ENCODE measurements at places on chromosomes 1 and 21.

- no peak for DNase-seq
Observed at GRCh38 chr1:78370779-78371482, 119.8 kb upstream of the PTGFR start.

GRCh38 chr1:24688033-24688432, 44.9 kb downstream of the SRRM1 start:
- DNase-seq: no peak

DNA sequence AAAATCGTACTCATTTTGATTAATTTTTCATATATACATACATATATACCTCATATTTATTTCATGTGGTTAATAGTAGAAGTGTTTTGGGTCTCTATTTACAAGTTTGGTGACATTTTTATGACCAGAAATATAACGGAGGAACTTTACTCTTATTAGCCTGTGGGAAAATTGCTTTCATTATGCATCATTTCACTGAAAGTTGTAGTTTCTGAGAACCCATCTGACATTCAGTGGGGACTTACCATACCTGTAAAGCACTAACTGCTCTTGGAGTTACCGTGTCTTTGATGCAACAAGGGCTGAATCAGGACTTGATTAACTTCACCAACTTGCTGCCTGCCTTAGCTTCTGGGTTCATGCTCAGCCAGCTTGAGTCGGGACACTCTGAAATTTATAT, 49.9 kb upstream of the ITPKB start:
- no peak for DNase-seq

DNA sequence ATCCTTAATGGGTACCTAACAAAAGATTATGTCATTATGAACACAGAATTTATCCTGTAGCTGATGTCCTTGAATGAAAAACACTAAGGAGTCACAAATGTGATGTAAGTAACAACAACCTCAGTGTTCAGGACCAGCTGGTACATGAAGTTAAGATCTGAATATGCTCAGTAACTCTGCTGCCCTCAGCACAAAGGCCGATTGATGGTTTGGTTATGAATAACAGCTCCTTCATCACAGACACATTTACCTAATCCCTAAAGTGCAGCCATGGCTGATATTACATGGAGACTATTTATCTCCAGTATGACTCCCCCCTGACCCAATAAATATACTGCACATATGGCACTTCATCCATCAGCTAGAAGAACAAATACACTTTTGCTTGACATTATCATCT, 75.2 kb downstream of the PLPPR5 start:
- DNase-seq: no peak

DNA sequence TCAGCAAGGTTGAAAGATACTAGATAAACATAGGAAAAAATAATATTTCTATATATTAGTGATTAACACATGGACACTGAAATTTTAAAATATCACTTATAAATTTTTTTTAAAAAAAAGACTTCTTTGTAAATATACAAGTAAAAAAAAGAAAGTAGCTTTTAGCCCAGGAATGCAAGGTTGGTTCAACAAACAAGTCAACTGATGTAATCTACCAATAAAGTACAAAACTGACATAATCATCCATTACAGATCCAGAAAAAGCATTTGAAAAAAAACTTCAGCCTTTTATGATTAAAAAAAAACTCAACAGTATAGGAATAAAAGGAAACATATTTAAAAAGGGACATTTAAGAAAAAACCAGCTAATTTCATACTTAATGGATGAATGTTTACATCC, 48.4 kb downstream of the TRMT1L start:
- no peak for DNase-seq

DNA sequence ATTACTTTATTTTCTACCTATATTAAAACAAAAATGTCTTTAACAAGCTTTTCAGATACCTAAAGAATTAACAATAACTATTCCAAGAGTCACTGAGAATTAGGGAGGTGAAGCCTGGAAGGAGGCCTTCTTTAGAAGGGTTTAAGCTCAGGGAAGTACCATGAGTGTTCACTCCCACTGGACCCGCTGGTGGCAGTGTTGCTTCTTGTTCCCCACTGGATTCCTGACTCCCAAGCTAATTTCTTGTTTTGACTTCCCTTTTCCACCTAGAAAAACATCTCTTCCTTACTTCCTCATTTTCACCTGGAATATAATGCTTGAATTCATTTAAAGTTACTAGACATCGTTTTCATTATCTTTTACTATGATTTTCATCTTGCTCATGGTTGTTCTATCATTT, 264.2 kb downstream of the HMCN1 start:
- no peak for DNase-seq

DNA sequence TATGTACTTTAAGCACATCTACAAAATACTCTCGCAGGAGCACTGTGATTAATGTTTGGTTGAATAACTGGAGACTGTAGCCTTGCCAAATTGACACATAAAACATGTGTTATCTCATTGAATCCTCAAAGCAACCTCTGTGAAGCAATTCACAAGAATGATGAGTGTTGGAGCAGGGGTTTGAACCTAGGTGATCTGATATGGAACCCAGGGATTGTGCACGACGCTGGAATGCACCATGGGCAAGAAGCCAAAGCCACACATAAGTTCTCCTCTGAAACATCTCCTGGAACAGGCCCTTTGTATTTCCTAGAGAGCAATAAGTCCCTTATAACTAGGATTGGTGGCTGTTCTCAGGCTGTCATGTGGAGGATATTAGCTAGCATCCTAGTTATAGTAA, 124.6 kb upstream of the IVNS1ABP start:
- no peak for DNase-seq

- no peak for DNase-seq
Observed at GRCh38 chr1:60034999-60035398, 38.6 kb downstream of the C1orf87 start.

- DNase-seq: no peak
Observed at GRCh38 chr1:34354367-34354766, 177.7 kb downstream of the C1orf94 start.

DNA sequence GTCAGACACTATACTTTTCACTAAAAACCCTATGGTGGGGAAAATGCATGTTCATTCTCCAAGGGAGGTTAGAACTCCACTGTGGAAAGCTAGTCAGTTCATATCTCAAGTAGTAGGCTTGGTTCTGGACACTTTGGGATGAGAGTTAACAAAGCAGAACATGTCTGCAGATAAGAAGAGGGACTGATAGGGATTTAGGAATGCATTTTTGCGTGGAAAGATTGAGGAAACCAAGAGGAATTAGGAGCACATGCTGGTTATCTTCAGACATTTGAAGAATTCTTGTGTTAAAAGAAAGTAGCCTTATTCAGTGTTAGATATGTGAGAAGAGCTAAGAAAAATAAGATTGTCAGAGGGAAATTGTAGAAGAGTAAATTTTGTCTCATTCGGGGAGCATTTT, 1.2 kb upstream of the GRIK1 start:
- no peak for DNase-seq

GRCh38 chr1:237507005-237507404, 383.7 kb downstream of the ZP4 start:
- DNase-seq: no peak

- DNase-seq: no peak
Observed at GRCh38 chr1:79848316-79848715, 841.8 kb upstream of the ADGRL4 start.

DNA sequence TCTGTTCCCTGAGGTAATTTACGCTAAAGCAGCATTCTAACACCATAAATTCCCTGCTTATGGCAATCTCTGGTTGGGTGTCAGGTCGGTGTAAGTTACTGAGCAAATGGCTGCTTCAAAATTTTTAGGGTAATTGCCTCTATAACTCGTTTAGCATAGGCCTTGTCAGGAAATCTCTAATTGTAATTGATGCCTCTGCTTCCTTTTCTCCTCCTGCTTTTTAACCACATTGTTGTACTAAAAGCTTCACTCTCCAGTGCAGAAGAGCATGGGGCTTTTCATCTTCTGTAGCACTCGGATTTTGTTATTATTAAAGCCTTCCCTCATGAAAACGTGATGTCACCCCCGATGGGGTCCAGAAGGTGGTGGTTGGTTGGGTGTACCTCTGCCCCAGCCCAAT, 141.6 kb upstream of the NBPF11 start:
- DNase-seq: no peak

GRCh38 chr1:118504867-118505266, 319.8 kb upstream of the SPAG17 start:
- DNase-seq: no peak

DNA sequence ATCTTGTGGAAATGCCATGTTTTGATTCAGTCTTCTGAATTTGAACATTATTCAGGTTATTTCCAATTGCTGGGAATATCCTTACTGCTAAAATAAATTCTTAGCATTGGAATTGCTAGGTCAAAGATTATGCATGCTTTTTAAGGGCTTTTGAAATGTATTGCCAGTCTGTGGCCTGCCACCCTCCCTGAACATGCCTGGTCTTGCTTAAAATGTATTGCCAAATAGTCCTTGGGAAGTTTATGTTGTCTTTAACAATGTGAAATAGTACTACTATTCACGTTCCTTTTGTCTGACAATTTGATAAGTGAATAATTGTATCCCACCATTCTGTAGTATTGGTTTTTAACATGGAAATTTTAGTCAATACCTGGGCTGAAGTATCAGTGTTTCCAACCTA, 13.6 kb downstream of the TARDBP start:
- no peak for DNase-seq

DNA sequence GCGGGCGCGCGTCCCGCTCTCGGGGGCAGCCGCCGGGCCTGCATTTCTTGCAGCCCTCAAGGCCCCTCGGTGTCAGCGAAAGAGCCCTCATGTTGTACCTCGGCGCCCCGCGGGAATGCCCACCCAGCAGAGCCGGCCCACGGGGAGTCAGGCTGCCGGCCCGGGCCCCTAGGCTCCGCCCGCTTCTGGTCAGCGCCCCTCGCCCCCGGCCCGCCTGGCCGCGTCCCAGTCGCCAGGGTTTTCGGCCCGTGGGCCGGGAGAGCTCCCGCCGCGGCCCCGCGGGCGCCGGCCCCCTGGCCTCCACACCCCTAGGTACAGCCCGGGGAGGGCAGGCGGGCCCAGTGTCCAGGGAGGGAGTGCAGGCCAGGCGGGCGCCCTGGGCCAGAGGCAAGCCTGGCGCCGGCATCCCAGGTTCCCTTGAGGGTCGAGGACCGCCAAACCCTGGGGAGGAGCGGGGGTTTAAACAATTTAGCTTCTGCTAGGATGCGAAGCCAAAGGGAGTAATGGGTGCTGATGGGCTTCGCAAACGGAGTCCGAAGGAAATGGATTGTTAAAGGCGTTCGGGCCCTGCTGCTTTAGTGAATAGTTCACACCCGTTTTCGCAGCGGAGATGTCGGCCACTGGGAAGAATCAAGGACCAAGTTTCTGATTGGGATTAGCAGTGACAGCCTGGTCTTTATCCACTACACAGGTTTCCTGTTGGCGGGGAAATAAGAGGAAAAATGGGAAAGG, 486 bp upstream of the KCNA3 start:
- no peak for DNase-seq

GRCh38 chr21:39562791-39563770, 49.7 kb upstream of the B3GALT5 start:
- no peak for DNase-seq

- no peak for DNase-seq
Observed at GRCh38 chr1:84653130-84653677, 37.1 kb downstream of the SSX2IP start.

All from C1 segment of cervical spinal cord (tissue), 14 donors.